ENCODE measurements at places on chromosomes 5 and 9.
A peak's percentile ranks its signal among the peaks of the same experiment; 100 is the strongest.

DNA sequence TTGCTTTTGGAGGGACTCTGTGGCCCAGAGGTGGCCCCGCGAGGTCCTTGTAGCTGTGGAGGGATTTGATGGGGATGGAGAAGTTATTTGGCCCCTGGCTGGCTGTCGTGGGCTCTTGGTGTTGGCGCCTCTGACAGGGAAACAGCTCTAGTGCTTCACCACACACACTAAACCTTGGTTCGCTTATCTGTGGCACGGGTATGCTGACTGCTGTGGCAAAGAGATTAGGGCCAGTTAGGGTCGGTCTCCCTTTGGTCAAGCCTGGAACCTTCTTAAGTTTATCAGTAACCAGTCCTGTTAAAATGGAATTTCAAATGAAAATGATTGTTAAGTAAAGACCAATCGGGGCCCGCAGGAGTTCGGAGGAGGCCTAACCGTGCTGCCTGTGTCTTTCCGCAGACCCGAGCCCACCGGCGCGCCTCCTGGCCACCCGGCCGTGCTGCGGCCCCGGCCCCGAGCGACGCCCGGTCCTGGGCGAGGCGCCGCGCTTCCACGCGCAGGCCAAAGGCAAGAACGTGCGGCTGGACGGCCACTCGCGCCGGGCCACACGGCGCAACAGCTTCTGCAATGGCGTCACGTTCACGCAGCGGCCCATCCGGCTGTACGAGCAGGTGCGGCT lies 28.4 kb downstream of the NEURL1B start:
- DNase-seq: peak; percentile 50

DNA sequence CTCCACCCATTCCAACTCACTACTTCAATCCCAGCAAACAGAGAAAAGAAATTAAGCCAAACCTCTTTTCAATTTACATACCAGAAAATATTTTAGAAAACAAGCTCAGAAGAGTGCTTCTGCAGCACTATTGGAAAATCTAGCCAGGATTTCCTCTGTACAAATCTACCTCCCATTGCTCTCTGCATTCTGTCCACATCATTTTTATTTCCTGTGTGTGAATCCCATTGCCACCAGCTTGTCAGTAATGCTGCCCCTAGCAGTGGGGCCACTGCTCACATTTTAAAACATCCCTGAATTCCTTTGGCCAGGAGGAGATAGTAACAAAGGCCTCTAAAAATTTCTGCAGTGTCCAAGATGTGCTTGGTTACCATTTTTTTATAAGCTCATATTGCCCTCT lies 232.5 kb downstream of the ARRDC3 start:
- DNase-seq: no peak

DNA sequence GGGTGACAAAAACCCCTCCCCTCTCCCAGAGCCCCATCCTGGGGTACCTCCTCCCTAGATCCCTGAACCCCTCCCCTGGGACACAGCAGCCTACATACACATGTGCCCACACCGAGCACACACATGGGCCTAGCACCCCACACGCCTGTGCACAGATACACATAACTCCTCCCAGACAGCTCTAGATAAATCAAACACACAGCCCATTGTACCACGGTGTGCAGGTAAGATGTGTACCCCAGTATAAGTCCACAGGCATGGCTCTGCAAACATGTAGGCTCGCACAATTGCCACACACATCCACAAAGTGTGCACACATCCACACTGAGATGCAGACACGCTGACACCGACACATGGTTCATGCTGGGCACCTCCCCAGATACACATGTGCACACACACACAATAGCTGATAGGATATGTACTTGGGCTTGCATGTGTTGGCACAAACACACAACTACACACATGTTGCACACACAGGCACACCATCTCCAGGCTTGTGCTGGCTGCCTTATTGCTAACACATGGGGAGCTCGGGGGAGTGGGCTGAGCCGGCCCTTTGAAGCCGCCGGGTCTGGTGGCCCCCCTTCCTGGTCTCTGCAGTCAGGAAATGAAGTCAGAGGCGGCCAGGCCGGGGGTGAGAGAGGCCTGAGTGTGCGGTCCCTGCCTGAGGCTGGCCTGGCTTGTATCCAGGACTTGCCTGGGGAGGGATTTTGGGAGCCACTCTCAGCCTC lies 30.2 kb downstream of the GOLGA2 start:
- DNase-seq: peak; percentile 75

- no peak for DNase-seq
These were observed 203.0 kb upstream of the TUT7 start for GRCh38 chr9:86557063-86557766.

DNA sequence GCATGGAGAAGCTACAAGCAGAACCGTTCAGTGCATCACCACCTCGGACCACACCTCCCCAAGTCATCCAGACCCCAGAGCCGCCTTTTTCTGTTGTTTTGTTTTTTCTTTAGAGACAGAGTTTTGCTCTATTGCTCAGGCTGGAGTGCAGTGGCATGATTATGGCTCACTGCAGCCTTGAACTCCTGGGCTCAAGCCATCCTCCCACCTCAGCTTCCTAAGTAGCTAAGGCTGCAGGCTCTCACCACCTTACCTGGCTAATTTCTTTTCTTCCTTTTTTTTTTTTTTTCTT lies 13.5 kb upstream of the SFXN1 start:
- no peak for DNase-seq

DNA sequence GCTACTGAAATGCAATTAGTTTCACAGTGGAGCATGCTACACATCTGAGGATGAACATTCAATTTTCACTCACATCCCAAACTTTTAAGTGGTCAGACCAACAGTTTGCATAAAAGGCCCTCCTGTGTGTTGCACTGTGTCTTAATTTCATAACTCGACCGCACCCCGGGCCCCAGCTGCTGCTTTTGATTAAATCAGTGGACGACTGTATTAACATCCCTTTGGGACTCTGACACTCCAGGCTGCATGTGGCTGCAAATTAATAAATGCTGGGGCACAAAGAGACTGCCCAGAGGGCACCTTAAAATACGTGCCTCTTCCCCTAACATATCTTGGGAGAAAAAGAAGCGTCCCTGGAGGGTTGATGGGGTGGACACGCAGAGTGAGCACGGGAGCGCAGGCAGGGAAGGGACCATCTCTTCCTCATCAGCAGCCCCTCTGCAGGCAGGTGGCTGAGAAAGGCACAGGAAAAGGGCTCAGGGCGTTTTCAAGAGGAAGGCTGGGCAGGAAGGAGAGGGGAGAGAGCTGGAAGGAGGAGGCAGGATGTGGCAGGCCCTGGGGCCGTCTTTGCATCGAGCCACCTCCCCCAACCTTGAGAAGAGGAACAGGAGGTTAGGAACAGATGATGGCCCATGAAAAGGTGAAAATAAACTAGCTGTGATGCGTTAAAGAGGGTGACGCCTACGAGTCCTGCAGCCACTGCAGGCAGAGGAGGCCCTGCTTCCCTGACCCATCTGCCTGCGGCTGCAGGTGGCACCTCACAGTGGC lies 18.6 kb downstream of the MED10 start:
- DNase-seq: peak; percentile 23

DNA sequence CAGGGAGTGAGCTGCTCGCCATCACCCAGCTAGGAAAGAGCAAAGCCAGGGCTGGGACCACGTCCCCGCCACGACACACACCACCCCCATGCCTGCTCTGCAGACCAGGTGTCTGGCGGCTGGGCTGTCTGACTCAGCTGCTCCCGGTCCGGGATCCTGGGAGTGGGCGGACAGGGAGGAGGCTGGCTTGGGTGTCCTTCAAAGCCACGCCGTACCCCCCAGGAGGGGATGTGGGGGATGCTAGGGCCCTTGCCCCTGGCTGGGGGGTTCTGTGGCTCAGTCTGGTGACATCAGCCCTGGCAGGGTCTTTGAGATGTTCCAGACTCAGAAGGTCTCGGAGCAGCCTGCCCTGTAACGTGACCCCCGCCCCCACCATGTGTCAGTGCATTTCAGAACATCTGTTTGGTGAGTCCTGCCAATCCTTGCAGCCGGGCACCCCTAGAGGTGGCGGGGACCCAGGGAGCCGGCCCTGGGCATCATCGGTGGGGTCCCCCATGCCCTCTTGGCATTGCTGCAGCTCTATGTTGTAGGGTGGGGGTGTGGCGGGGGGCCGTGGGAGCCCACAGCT lies 62.3 kb downstream of the HMCN2 start:
- no peak for DNase-seq

GRCh38 chr5:169160405-169160901 lies 140.5 kb downstream of the SLIT3 start:
- no peak for DNase-seq

GRCh38 chr5:142824391-142824790 lies 54.2 kb downstream of the ARHGAP26 start:
- no peak for DNase-seq

DNA sequence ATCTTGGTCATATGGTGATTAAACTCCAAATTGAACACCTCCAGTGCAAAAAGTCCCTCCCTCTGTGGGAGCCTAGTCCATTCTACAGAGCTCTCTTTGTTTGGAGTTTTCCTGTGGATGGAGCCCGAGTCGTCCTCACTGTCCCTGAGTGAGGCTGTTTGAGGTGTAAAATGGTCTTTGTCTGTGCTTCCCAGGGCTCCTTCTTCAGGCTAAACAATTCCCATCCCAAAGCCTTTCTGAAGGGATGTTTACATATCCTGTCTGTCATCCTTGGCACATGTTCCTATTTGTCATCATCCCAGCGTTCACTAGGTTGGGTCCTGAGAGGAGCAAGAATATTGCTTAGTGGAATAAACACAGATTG lies 68.9 kb downstream of the COL27A1 start:
- no peak for DNase-seq

- peak; percentile 78 for DNase-seq
These were observed 617.8 kb downstream of the PDE4D start for GRCh38 chr5:59275510-59276324.

DNA sequence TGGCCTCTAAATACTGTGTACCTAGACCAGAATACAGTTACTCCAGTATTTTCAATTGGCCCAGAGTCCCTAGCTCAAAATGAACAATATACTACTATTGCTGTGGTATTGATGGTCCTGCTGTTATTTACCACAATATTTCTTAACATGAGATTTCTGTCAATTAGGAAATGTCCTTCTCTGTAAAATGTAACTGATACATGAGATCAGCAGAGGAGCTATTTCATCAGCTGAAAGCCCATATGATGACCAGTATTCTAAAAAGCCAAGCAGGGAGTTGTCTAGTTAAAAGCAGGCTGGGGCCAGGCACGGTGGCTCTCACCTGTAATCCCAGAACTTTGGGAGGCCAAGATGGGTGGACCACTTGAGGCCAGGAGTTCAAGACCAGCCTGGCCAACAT lies 187.7 kb upstream of the PTGER4 start:
- DNase-seq: no peak

DNA sequence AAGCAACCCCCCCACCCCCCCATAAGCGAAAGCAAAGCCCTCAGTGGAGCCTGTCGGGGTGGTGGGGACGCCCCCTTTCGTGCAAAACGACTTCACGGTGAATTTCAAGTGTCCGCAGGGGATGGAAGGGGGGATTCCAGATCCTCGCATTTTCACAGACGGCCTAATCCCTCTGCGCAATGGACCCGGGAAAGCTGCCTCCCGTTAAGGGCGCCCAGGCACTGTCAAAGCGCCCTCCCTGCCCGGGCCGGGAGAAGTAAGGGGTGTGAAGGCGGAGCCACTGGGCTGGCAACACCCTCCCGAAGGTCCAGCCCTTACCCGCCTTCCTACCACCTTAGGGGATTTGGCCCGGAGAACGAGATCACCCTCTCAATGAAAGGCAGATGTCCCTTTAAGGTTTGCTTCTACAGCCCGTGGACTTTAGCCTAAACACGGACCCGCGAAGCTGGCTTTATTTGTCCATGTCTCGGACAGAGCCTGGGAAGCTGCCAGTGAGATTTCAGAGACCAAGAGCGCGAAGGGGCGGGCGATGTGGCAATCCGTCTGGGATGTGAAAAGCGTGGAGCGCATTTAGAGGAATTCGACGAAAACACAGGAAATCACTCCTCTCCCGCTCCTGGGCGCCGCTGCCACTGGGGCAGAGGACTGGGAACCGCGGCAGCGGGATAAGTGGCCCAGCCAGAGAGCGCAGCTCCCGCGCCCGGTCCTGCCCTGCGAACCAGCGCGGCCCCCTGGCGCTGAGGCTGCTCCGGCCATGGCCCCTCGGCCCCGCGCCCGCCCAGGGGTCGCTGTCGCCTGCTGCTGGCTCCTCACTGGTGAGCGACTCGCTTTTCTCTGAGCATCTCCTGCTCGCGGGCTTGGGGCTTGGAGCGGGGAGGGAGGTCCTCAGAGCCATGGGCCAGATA lies at the start of the genes ITGA1 and PELO:
Gene ITGA1 (plus strand): TSS at position 317 of the 905 bp plus-strand sequence. CDS start 438 bp downstream, at position 755.
Gene PELO (plus strand): TSS at position 317 of the 905 bp plus-strand sequence. CDS start 12,479 bp downstream, outside the sequence.
- peak; percentile 87 for DNase-seq

GRCh38 chr5:14447958-14448911 lies 133.4 kb upstream of the OTULINL start:
- peak; percentile 80 for DNase-seq

- no peak for DNase-seq
These were observed 51.8 kb upstream of the ZBTB43 start for GRCh38 chr9:126752881-126753670.
